ENCODE measurements at places on chromosomes 7 and 10.

- no peak for DNase-seq
Observed at GRCh38 chr10:62079885-62080559, 178.5 kb downstream of the ARID5B start.

DNA sequence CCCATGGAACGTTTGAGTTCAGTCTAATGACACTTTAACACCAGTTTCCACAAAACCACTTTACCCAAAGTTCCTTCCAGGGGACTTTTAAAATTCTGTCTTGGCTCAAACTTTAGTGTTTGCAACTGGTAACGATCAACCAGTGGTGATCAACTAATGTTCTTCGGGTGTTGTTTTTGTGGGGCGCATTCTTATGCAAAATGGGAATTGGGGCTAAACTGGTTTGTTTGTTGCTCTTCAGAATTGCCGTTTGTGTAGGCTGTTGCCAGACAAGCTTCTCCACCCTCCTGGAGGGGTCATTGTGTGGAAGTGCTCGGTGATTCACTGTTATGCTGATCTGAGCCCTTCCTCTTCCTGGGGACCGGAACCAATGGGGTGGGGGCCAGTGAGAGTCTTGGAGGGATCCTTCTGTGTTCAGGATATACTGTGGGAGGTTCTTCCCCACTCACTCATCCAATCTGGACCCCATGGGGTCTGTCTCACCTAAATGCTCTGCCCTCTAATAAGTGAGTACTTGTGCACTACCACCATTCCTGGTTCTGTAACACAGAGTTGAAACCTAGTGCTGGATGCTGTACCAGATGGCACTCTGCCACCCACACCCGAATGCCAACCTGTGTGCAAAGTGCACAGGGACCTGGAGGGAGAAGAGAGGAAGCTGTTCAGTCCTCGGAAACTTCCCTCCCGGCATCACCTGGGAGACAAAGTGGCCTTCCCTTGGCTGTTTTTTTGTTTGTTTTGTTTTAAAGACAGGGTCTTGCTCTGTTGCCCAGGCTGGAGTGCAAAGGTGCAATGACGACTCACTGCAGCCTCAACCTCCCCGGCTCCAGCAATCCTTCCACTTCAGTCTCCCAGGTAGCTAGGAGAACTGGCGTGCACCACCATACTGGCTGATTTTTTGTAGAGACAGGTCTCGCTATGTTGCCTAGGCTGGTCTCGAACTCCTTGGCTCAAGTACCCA lies 2.1 kb downstream of the NFE2L3 start:
- no peak for DNase-seq

DNA sequence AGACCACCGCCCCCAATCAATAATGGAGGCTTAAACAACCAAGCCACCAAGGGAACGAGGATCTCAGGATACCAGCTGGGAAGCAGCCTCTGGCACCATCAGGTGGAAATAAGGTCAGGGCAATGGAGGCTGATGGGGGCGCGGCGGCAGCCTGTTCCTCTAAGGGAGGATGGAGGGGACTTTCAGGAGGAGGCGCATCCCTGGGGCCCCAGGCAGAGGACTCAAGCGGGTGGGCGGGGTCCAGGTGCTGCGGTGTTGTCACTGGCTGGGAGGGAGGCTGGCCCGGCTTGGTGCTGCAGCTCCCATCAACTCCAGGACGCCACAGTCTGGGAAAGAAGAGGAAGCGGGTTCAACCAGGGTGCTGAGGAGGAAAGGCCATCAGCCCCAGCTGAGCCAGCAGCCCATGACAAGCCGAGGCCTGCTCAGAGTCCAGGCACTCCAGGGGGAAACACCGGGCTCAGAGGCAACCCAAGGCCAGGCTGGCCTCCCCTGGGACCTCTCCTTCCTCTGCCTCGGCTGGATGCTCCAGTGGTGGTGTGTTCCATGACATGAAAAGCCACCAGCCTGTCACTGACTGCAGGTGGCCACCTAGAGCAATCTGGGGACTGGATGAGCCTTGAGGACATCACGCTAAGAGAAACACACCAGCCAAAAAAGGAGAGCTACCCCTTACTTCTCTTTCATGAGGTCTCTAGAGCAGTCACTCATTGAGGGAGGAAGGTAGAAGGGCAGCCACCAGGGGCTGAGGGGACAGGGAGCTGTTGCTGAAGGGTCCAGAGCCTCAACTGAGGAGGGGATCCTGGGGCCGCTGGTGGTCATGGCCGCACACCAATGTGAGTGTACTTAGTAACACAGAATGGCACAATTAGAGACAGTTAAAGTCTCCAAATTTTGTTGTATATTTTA lies 4.6 kb downstream of the GIGYF1 start:
- DNase-seq, result no peak

- DNase-seq, result no peak
Observed at GRCh38 chr7:18958627-18959026, 158.8 kb downstream of the TWIST1 start.

GRCh38 chr10:74598891-74599566 lies 227.4 kb upstream of the KAT6B start:
- DNase-seq, result no peak

DNA sequence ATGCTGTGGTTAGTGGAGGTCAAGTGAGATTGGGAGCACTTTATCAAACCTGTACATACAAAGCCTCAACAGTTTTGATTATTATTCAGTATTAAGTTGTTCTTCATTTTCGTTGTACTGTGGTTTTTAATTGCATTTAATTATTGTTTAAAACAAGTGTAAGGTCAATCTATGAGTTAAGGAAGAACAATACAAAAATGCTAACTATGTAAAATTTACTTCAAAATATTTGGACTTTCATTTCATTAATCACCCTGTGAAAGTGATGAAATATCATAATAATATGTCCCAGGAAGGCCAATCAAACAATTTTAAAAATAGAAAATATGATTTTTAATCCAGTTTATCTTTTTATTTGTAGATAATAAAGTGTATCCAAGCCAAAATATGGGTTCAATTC lies 13.6 kb upstream of the NDUFA5 start:
- DNase-seq, result no peak

GRCh38 chr7:141700848-141701371 lies 1.1 kb downstream of the DENND11 start:
- DNase-seq, result no peak

- no peak for DNase-seq
Observed at GRCh38 chr7:39360766-39361165, 205.4 kb upstream of the YAE1 start.

DNA sequence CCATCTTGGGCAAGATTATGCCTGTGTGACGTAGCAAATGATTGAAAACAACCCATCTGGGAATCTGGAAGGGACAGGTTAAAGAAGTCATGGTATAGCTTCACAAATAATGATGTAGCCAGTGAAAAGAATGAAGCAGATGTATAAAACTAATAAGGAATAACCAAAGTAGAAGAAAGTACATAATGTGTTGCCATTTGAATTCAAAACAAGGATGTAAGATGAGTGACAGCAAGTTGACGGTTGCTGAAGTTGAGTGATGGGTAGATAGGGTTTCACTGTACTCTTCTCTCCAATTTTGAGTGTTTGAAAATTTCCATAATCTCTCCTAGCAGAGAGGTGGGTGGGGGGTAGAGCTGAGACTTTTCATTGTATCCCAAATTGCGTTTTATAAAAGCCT lies 133.6 kb downstream of the FANK1 start:
- no peak for DNase-seq

GRCh38 chr10:132329565-132330485 lies 2.2 kb upstream of the LRRC27 start:
- no peak for DNase-seq

- no peak for DNase-seq
Observed at GRCh38 chr7:120539321-120539720, 266.3 kb downstream of the KCND2 start.

DNA sequence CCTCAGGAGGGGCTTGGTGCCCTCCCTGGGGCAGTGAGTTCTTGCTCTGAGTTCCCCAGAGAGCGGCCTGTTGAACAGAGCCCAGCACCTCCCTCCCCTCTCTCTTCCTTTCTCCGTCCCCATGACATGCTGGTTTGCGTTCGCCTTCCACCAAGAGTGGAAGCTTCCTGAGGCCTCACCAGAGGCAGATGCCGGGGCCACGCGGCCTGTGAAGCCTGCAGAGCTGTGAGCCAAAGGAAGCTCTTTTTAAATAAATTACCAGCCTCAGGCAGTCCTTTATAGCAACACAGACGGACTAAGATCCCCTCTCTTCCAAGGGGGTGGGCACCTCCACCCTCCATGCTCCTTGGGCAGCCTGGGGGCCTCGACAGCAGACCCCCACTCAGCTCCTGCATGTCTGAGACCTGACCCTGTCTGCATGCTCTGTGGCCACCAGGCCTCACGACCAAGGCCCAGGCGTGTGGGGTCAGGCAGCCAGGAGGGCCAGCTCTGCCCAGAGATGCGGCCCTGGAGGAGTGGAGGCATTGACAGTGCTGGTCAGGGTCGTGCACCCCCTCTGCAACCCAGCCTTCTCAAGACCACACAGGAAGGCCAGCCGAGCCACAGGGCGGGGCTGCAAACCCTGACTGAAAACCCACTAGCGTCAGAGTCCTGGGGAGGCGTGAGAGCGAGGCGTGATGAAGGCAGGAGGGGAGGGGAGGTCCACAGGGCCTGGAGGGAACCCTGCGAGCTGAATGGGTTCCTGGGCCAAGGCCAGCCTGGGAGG lies 54.6 kb upstream of the ADGRA1 start:
- DNase-seq, result no peak

DNA sequence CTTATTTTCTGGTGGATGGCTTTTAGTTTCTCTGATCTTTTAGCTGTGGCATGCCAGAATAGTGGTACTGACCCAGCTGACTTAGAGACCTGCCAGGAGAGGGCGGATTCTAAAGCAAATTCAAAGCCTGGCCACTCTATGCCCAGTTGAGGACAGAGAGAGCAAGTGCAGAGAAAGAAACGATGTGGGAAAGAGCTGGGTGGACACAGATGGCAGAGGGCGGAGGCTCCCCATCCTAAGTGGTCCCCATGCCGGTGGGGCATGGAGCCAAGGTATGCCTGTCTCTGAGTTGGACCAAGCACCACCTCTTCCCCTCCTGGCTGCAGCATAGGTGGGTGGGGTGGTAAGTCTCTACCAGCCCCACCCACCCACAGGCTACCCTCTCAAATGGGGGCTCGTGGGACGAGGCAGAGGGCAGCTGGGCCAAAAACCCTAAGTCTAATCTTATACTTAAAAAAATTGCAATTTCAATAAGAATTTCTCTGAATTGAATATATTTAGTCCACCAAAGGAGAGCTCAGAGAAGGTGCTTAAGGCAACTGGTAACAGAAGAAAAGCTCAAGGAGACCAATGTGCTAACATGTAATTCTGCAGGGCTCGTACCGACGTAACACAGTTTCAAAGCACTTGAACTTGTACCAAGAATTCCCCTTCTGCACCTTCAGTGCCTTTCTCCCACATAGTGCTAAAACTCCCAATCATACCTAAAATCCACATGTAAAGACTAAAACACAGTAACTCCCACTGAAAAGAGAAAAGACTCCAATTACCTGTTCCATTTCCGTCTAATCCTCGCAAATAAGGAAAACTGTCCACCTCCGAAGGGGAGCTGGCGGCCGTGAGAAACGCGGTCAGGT lies 85.7 kb upstream of the NMT2 start:
- no peak for DNase-seq

DNA sequence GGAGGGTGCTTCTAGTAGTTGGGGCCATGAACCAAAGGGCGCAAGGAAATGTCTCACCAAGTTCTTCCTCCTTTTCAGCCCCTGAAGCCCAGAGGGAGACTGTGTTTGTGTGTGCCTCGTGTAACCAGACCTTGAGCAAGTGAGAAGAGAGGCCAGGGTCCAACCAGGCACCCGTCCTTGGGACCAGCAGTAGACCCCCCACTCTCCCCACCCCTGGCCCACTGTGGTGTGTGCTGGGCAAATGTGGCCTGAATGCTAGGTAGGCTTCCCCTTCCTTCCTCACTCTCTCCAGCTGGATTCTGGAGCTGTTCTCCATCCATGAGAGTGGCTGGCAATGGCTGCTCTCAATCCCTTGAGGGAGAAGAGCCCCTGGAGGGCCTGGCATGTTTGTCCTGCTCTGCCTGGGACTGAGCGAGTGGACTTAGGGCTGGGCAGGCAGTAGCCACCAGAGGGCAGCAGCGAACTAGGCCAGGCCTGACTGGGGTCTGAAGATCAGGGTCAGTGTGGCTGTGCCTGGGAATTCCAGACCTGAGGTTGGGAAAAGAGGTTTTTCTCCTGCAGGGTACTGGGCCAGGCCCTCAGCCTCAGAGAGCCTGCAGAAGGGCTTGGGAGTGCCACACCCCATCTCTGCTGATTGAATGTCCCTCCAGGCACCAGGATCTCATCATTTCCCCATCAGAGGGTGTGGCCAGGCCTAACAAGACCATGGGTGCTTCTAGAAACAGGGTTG lies 12.5 kb downstream of the SFRP5 start:
- DNase-seq, result no peak

DNA sequence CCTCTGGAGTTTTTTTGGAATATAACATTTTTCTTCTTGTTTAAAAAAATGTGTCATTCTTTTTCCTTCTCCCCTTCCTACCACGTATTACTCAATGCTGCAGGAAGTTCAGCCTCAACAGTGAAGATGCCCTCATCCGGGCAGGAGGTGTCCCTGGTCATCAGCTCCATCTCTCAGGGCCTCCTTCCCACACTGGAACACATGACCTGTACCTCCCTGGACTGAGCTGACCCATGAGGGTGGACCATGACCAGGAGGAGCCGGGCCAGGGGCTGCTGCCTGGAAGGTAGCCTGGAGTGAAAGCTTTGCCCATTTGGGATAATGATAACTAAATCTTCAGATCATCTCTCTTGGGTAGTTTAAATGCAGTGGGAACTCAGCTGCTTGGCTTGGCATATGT lies 316.5 kb upstream of the ZMIZ1 start:
- DNase-seq, result no peak
